ENCODE measurements at places on chromosomes 16 and 17.

- no peak for DNase-seq
Measured at GRCh38 chr16:84182104-84182503, 4.8 kb downstream of the TAF1C start.

DNA sequence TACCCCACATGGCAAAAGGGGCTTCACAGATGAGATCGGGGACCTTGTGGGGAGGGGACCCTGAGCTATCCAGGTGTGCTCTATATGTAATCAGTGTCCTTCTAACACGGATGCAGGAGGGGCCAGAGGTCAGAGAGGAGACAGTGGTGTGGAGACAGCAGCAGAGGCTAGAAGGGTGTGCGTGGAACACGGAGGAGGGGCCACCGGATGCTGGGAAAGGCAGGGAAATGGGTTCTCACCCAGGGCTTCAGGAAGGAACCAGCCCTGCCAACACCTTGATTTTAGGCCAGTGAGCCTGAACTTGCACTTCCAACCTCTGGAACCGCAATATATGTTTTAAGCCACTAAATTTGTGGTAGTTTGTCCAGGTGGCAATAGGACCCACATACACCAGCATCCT is 4.6 kb upstream of the SLC38A8 start:
- no peak for DNase-seq

DNA sequence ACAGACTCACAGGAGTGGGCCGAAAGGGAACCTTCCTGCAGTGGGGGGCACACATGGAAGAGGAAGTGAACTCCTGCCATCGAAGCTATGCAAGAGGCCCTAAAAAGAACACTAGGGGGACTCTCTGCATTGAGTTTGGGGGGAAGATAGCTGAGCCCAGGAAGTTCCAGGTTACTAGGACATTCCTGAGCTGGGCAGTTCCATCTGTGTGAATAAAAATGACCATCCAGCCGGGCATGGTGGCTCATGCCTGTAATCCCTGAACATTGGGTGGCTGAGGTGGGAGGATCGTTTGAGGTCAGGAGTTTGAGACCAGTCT is 211.8 kb downstream of the ZNF423 start:
- peak; percentile 28 for DNase-seq

- peak; percentile 30 for DNase-seq
Measured at GRCh38 chr17:71765437-71765836, 355.4 kb upstream of the SOX9 start.

DNA sequence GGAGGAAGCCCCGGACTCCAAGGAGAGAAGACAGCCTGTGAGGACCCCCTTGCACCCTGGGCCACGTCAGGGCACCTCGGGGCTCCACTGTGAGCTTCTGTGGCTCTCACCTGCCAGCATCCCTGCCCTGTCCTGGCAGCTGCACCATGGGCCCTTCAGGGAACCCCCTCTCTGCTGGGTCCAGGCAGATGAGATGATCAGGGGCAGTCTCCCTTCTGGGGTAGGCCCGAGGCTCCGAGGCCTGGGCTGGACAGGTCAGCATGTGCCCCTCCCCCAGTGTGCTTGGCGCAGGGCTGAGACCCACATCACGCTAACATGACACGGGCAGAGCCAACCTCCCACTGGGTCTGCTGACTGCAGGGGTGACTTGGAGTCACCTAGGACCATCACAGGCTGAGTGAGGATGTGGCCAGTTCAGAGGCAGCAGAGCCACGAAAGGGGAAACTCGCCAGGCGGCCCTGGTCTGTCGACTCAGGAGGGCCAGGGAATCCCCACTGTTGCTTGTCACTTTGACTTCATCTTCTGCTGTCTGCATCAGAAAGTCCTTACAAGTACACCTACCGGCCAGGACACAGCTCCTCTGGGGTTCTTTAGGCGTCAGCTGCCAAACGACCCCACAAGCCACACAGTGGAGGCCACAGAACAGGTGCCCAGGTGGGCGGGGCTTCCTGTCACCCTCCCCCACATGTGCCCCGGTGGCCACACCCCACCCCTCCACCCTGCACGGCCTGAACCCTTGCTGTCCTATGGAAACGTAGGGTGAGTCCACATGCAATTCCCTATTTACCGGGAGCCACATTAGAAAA is 2.2 kb downstream of the GALNS start:
- no peak for DNase-seq

- DNase-seq, result no peak
Measured at GRCh38 chr16:81060576-81061306, 16.3 kb downstream of the C16orf46 start.

DNA sequence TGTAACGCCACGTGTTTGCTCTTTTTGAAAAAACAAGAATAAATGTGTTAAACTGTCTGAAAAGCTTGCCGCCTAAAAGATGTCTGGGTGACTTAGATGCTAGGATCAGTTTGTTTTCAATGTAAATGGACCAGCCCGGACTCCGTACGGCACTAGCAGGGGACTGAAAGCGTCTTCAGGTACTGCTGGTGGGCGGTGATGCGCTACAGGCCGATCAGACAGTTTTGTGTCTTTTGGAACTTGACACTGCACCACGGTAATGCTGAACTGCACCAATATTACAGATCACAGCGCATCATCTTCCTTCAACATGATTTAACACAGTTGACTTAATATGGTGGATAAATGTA is 727 bp upstream of the MBTPS1 start:
- peak; percentile 42 for DNase-seq

DNA sequence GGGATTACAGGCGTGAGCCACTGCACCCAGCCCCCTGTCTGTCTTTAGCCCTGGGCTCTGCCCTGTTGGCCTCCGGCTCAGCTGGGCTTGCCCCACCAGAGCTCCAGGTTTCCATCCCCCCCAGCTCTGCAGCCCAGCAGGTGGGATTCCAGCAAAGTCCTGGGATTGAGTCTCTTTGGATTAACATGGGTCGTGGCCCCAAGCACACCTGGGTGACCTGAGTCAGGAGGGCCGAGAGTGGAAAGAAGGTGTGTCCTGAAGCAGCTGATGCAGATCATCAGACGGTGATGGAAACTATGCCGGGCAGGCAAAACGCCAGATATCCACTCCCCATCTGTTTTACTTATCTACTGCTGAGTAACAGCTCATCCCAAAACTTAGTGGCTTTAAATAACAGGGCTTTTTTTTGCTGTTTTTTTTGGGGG is 72.5 kb downstream of the KNOP1 start:
- DNase-seq, result no peak

GRCh38 chr16:79928142-79928873 is 327.8 kb upstream of the MAF start:
- no peak for DNase-seq

DNA sequence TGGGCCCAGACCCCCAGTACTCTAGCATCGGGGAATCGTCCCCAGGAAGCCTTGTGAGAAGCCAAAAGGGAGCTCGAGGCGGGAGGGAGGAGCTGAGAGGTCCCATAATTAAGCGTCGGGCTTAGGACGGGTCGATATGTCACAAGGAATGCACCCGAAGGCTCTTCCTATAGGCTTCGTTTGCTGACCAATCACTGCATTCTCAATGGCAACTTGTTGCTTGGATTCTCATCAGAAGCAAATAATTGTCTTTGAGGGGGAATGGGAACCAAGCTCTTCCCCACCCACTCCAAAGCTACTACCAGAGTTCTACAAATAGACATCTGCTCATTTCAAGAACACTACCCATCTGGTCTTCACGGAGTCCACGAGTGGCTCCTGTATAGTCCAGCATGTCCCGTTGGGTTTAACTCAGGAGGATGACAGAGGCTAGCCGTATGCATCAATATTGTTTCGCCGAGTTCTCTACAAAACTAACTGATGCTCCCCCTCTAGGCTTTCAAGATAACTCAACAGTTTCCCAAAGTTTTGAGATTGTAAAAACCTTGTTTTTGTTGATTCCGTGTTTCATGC is 628 bp upstream of the BLMH start:
- no peak for DNase-seq

- DNase-seq, result no peak
Measured at GRCh38 chr16:64136314-64136713, 985.5 kb downstream of the CDH11 start.

DNA sequence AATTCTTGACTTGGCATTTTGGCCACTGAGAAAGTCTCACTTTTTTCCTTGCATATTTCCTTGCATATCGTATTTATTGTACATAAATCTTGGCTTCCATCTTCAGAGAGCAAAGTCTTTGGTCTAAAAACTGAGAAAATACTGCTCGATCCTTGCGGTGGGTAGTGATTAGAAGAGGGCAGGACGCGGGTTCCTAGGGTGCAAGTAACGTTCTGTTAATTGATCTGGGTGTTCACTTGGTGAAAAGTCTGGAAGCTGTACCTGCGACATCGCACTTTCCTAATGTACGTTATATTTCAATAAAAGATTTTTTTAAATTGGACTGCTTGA is 758 bp upstream of the UBALD2 start:
- no peak for DNase-seq

GRCh38 chr17:3668279-3669084 is at the start of the genes EMC6 and TAX1BP3:
EMC6 (plus strand) TSS chr17:3668812; CDS start chr17:3669147, 335 bp downstream.
TAX1BP3 (minus strand) TSS chr17:3668578; CDS start chr17:3668526, 52 bp downstream.
- DNase-seq, result peak; percentile 98

DNA sequence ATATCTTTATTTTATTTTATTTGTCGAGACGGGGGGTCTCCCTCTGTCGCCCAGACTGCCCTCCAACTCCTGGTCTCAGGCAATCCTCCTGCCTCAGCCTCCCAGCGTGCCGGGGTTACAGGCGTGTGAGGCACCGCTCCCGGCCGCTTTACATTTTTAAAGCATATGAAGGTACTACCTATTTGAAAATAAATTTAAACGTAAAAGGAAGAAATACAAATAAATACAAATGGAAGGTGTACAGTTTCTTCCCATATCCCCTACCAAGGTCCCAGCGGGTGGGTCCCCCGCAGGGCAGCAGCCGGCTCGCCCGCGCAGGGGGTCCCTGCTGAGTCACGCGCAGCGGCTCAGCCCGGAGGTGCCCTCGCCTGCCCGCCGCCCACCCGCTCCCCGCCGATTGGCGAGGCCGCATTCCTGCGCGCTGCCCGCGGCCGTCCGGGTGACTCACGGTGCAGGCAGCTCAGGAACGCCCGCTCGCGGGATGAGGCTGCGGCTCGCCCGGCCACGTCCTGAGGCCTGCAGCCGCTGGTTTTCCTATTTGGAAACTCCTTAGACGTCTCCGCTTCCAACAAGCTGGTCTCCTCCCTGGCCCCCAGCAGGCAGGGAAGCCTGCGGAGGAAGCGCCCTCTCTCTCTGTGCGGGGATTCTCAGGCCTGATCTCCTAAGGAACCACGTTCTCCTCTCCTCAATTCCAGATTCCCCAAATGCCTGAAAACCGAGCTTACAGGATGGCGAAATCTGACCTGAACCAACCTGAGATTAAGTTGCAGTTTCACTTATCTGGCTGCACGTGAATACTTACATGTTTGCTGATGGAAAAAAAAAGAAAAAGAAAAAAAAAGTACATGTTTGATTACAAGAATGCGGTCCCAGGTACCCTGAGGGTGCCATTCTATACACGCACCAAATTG is 54.8 kb upstream of the MAP3K14 start:
- DNase-seq, result peak; percentile 98

- peak; percentile 90 for DNase-seq
Measured at GRCh38 chr17:76824093-76824492, 44.1 kb upstream of the MGAT5B start.

DNA sequence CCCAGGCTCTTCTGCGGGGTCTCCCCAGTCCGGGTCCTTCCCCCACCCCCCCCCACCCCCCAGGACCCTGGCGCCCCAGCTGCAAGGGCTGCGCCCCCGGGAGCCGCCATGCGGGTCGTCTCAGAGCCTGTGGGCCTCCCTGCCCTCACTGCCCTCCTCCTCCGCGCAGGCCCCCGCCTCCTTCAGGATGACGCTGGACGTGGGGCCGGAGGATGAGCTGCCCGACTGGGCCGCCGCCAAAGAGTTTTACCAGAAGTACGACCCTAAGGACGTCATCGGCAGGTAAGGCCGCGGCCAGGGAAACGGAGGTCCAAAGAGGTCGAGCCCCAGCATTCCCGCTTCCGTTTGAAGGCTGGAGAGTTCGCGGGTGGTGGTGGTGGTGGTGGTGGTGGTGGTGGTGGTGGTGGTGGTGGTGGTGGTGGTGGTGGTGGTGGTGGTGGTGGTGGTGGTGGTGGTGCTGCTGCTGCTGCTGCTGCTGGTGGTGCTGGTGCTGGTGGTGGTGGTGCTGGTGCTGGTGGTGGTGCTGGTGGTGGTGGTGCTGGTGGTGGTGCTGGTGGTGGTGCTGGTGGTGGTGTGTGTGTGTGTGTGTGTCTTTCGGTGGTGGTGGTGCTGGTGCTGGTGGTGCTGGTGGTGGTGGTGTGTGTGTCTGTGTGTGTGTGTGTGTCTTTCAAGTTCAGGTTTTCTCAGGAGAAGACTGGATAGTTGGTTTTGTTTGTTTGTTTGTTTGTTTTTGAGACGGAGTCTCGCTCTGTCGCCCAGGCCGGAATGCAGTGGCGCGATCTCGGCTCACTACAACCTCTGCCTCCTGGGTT is 615 bp downstream of the PHKG2 start:
- DNase-seq, result peak; percentile 67

- DNase-seq, result no peak
Measured at GRCh38 chr17:17381446-17382064, 78.4 kb downstream of the NT5M start.

GRCh38 chr17:32794533-32795246 is 82.2 kb downstream of the MYO1D start:
- no peak for DNase-seq

DNA sequence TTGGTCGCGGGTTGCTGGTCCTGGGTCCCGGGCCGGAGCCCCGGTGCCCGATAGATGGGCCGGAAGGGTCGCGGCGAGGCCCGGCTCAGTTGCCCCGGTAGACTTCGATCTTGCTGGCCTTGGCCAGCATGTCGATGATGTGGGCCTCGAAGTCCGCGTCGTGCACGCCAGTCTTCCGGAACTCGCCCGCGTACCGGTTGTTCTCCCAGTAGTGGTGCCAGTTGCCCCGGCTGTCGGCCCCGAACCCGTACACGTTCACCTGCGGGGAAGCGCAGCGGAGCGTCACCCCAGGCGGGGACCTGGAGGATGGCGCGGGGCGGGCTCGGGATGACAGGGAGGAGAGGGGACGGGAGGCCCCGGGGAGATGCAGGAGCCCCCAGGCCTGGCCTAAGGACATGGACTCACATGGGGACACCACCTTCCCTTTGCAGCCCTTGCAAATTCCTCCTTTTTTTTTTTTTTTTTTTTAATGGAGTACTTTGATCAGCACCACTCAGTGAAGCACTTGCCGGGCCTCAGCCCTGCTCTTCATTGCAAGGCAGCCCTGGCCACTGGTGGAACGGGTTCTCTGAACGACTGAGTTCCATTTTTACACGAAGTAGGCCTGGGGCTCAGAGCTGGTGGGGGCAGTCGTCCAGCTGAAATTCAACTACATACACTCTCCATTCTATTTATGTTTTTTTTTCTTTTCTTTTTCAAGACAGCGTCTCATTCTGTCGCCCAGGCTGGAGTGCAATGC is 35.1 kb downstream of the DDX19A start:
- no peak for DNase-seq

- no peak for DNase-seq
Measured at GRCh38 chr16:1579214-1579613, 32.7 kb downstream of the IFT140 start.

- peak; percentile 64 for DNase-seq
Measured at GRCh38 chr17:42531455-42532354, 4.3 kb upstream of the NAGLU start.

DNA sequence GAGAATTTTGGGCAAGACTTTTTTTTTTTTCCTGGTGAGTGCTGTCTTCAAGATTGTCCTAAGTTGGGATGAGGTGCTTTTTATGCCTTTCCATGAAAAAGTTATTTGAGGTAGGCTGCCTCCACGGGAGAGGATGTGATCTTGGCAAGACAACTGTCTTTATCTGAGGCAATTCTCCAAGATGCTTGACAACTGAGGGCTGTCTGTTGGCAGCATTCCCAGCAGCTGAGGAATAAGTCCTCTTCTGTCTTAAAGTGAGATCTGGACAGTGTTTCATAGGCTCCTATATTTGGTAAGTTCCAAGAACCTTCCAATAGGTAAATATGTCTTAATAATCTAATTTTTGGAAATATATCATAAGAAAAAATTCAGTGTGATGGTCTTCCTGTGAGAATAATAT is 662.0 kb downstream of the CDH11 start:
- no peak for DNase-seq

Data from kidney tubule cell (primary cell).